ENCODE measurements at places on chromosomes 13 and 19.
A peak's percentile ranks its signal among the peaks of the same experiment; 100 is the strongest.

- DNase-seq, result peak; percentile 91
Measured at GRCh38 chr19:38229585-38230073, 5.6 kb upstream of the DPF1 start.

GRCh38 chr19:11096210-11096841 lies 7.1 kb downstream of the LDLR start:
- DNase-seq, result peak; percentile 52

DNA sequence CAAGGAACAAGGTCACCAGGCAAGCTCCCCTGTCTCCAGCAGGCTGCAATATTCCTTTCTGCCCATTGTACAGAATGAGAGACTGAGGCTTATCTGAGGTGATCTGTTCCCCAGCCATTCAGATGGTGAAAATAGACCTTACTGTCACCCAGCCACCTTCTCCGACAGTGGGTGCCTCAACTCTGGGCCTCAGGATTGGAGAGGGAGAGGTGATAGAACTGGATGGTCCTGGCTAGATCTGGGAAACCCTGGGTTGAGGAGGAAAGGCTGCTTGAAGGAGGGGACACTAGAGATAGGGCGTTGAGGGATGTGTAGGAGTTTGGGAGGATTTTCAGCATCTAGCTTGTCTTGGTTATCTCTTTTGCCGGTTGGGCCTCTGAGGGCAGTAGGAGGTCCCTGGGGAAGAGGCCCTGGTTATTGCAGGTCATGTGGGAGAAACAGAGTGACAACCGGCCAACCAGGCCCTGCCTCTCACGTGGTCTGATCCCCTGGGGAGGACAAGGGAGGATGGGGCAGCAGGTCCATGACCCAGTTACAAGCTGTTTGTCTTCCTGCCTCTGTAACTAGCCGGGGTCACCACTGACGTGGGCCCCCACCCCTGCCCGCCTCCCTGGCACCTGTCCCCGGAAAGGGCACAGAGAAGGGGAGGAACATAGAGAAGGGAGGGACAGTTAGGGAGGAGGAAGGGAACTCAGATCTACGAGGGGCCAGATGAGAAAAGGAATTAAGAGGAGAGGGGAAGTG lies 8.2 kb downstream of the NFIC start:
- DNase-seq, result no peak

DNA sequence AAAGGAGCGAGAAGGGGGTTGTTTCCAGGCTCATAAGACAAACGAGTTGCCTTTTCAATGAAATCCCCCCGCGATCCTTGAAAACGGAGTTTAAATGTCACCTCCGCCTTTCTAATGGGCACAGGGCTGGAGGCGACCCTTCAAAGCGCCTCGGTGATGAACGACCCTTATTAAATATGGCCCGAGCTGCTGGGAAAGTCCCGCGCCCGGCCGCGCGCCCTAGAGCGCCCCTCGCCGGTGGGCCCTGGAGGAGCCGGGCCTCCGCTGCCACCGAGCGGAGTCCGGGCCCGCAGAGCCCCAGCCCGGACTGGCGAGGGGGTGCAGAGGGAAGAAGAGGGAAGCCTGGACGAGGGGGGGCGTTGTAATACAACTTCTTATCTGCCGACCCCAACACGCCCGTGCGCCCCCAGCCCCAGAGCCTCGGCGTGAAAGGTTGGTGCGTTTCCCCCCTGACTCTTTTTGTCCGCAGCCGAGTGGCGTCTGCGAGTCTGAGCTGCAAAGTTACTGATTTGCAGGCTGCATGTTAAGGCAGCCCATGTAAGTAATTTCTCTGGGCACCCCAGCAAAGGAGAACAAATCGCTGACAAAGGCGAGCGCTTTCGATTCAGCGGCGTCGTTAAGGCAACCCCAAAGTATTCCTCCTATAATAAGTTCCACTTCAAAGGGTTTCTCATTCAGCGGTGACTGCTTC lies 11.9 kb downstream of the ZIC5 start:
- no peak for DNase-seq

DNA sequence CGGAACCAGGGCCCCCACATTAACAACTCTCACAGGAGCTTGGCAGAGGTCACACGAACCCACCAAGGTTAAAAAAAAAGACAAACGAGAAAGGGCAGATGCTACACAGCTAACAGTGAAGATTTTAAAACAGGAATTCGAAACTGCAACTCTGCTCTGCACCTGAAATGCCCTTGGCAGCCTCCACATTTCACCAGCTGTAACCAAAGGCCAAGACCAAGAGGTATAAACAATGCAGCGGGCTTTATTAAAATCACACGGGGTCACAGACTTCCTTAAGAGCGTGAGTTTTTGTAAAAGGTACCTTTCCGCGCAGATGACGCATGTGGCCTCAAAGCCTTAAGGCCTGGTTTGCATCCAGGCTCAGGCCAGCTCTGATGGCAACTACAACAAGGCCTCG lies 88.2 kb downstream of the STK24 start:
- no peak for DNase-seq

- no peak for DNase-seq
Measured at GRCh38 chr13:113641426-113641825, 16.6 kb downstream of the ATP4B start.

DNA sequence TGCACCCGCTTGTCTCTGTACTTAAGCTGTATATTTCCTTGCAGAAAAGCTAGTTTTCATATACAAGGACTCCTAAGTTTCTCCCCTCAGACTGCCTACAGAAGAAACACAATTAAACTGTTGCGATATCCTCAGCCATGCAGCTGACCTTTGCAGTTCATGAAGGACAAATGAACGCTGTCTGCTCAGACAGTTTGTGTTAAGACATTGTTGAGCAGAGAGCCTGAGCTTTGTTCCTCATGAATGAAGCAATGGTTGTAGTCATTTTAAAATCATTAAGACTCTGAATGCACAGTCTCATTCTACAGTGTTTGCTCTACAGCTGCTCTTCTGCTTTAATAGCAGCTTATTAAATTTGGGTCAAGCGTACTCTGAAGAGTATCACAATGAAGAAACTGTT lies 23.2 kb upstream of the MAB21L1 start:
- DNase-seq, result no peak

DNA sequence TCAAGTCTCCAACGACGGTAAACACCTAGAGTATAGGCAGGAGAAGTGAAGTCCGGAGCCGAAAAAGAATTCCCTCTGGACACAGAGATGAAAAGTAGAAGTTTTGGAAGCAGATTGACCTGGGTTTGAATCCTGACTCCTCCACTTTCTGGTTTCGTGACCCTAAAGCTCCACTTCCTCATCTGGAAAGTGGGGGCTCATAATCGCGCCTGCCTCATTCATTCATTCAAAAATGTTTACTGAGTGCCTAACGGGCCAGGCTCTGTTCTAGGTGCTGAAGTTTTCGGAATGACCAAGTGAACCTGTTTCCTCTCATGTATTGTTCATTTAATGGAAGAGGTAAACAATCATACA lies 7.1 kb upstream of the EML2 start:
- DNase-seq, result no peak

DNA sequence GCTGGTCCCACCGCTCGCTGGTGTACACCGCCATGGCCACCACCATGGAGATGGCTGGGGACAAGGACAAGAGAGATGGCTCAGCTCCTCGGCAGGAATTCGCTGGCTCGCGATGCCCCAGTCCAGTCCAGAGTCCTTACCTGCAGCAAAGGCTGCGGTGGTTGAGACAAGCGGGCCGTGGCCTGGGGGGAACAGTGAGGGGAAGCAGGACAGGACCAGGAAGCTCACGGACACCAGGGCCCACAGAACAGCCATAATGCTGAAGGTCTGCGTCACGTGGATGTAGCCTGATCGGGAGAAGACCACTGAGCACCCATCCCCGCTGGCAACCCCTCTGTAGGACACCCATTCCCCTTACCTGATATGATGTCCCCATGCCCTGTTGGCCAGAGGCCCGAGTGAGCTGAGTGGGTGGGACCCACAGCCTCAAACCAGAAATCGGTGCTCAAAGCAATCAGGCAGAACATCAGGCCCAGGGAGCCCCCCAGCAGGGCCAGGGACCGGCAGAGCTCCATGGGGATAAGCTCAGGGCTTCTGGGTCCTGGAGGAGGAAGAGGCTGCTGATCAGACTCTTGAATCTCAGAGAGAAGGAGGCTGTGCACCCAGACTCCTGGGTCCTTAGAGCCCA lies 319 bp downstream of the NKG7 start:
- no peak for DNase-seq

DNA sequence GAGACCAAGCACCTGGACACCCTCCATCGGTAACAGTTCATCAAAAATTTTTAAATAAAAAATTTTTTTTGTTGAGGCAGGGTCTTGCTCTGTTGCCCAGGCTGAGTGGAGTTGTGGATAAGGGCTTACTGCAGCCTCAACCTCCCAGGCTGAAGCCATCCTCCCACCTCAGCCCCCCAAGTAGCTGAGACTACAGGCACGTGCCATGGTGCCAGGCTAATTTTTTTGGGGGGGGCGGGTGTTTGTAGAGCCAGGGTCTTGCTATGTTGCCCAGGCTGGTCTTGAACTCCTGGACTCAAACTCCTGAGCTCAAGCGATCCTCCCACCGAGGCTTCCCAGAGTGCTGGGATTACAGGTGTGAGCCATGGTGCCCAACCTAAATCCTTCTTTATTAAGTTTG lies 4.7 kb downstream of the LGALS7B start:
- no peak for DNase-seq

DNA sequence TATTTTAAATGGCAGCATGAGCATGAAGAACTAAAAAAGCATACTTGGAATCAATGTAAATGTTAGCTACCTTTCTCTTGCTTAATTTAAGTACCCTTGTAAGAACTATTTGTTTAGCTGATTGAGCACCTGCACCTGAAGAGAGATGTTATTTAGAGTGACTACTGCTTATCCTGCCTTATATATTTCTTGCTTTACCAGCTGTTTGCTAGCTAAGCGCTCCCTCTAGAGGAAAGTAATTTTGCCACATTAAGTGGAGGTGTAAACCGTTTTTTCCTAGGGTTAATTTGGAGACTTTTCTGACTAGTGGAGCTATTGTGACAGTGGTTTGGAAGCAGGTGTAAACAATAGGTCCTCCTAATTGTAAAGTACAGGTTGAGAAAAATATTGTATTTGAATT lies 19.4 kb upstream of the PSG2 start:
- DNase-seq, result no peak

- DNase-seq, result peak; percentile 100
Measured at GRCh38 chr19:7943444-7944176, at the start of gene TIMM44. Gene TIMM44, minus strand, starts transcription at chr19:7943666. Its CDS starts 15 bp downstream, at chr19:7943651.

DNA sequence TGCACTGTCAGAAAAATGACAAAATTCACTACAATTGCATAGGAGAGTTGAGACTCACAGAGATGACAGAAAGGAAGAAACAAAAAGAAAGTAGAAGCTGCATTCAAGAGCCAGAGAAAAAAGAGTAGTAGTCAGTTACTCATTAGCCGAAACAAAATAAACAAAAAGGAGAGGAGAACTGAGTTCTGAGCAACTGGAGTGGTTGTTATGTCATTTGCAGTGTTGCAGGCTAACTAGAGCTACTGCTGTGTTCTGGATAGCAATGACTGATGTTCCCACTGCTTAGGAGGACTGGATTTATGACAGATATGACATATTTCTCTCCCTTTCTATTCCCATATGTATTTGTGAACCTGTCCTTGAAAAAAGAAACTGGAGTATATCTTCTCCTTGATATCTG lies 482.6 kb downstream of the RFC3 start:
- peak; percentile 28 for DNase-seq

- no peak for DNase-seq
Measured at GRCh38 chr19:5094768-5095567, 126.1 kb downstream of the KDM4B start.

DNA sequence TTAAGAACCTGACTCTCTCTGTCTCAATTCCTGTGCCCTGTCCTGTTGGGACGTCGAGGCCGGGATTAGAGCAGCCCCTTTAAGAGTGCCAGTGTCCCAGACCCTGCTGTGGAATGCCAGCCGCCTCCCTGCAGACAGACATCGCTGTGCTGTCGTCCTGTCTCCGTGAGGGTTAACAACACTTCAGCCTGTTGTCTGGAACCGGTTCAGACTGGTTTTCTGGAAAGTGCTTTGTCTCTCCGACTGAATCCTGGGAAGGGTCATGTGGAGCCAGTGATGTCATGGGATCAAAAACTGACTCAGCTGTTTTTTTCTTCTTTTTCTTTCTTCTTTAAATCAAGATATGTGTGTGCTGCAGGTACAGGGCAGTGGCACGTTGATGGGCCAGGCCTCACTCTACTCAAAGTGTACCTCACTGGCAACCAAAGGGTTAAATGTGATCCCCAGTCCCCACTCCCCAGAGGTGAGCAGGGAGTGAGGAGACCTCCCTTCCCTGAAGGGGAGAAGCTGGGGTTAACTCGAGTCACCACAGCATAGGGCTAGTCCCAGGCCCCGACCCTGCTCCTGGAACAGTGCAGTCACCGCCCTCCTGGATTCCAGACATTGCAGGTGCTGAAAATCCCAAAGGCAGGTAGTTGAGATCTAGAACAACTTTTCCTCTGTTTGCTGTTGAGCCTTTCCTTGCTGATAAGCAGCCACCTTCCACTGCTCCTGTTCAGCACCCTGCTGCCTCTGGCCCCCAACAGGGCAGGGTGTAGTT lies 50.8 kb downstream of the TSSK6 start:
- no peak for DNase-seq

- DNase-seq, result no peak
Measured at GRCh38 chr13:60753641-60754040, 356.6 kb downstream of the TDRD3 start.

All from EL (cell line).